ENCODE measurements at places on chromosomes 7 and 10.

GRCh38 chr7:99833289-99833877, 5.6 kb downstream of the CYP3A43 start:
- DNase-seq: no peak

GRCh38 chr7:88795553-88795952, at the start of gene TEX47:
Gene TEX47 (minus strand): TSS chr7:88795737. CDS start chr7:88794942, 795 bp downstream.
- DNase-seq: no peak

GRCh38 chr7:151460474-151460855, 20.5 kb upstream of the CRYGN start:
- DNase-seq: no peak

DNA sequence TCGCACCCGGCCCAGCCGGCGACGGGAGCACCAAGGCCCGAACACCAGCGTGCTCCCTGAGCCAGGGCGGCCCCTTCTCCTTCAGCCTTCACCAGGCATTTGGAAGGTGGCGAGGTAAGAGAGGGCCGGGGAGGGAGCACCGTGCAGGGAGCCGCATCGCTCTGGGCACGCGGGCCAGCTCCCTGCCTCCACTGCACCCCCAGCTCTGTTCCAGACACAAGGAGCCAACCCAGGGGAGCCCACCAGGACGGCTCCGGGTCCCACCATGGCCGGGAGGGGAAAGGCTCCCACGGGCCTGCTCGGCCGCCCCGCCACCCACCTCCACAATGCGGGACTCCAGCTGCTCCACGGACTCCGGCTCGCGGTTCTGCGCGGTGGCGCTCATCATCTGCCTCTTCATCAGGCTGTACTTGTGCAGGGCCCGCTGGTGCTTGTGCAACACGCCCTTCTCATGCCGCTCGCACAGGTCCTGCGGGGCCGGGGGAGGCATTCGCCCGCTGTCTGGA, 15.1 kb downstream of the NUDT1 start:
- DNase-seq: no peak

DNA sequence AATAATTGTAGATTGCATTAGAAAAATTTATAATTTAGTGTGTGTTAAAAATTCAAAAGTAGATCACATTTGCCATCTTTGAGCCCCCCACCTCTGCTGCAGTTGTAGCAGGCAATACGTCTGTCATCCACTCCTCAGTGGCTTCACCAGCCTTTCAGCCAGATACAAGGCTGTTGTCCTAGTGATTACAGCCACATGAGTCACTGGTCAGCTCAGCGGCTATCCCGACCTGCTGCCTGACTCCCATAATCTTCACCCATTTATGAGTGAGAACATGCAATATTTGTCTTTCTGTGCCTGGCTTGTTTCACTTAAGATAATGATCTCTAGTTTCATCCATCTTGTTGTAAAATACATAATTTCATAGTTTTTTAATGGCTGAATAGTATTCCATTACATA, 9.2 kb downstream of the OR2A5 start:
- no peak for DNase-seq

- DNase-seq: no peak
These were observed 1.8 kb upstream of the STEAP2 start for GRCh38 chr7:90209776-90210175.

GRCh38 chr7:151306860-151307259, 34.8 kb upstream of the NUB1 start:
- DNase-seq: no peak

- no peak for DNase-seq
These were observed 1139.7 kb upstream of the CELF2 start for GRCh38 chr10:9877978-9878377.

GRCh38 chr7:142855756-142856564, 1.1 kb downstream of the EPHB6 start:
- DNase-seq: no peak

- DNase-seq: no peak
These were observed 16.0 kb downstream of the SND1 start for GRCh38 chr7:127667759-127668530.

- DNase-seq: no peak
These were observed 32.8 kb downstream of the CAMK1D start for GRCh38 chr10:12382157-12382548.

DNA sequence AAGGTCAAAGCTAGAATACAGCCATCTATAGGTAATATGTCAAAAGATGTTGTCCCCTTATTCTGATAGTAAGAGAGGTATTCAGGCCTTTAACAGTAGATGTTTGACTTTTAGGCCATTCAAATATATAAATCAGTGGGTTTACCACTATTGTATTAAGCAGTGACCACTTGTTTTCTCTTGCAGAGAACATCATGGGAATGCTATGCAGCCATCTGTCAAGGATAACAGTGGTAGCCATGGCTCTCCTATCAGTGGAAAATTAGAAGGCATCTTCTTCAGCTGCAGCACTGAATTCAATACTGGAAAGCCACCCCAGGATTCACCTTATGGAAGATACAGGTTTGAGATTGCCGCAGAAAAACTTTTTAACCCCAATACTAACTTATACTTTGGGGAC, 68.4 kb downstream of the PHYHIPL start:
- no peak for DNase-seq

DNA sequence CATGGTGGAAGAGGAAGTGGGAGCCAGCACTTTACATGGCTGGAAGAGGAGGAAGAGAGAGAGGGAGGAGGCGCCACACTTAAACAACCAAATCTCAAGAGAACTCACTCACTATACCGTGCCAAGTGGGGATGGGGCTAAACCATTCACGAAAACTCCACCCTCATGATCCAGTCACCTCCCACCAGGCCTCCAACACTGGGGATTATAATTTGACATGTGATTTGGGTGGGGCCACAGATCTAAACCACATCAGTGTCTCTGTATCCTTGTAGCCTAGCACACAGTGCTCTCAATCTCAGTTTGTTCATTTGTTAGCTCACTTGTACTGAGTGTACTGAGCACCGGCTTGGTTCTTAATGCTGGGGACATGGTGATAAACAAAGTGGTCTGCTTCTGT, 228.3 kb downstream of the BUB3 start:
- DNase-seq: no peak

GRCh38 chr10:90326498-90327267, 531.2 kb downstream of the HTR7 start:
- no peak for DNase-seq

DNA sequence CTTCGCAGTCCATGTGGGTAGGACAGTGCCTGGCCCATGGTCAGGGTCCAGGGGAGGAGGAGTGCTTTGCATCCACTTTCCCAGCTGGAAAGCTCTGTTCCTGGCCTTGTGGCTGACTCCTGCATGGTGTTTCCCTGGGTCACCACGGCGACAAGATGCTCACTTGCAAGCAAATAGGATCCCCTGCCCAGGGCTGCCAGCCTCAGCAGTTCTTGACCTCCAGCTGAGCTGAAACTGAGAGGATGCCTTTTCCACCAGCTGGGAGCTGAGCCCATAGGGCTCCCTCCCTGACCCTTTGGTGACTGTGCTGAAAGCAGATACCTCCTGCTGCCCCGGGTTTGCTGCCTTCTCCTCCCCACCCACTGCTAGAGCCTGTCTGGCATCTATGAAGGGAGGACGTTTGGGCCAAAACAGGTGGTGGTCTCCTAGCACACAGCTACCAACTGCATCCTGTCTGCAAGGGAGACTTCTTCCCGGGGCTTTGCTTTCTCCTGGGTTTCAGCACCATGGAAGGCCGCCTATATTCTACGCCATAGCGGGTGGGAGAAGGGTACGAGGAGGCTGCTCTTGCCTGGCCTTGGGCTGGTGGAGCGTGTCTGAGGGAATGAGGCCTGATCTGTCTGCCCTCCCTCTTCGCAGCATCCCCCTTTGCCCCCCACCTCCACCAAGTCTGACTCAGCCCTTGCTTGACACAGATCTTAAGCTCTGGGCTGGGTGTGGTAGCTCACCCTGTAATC, 34.4 kb downstream of the UBTD1 start:
- DNase-seq: no peak

DNA sequence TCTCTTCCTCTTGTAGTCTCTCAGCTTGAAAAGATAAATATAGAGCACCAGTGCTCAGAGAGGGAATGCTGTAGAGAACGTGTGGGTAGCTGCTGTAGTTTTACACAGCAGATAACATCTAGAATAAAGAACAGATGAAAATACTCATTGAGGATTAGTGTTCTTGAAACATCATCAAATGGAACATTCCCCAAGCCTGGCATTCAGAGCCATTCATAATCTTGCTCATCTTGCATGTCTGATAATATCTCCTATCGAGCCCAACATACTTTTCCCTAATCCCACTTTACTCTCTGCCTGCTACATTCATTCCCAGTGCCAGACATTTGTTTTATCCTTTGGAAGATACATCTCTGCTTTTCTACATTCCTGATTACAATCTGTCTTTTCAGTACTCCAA, 35.2 kb downstream of the MCU start:
- no peak for DNase-seq

GRCh38 chr10:4633186-4633585, 192.8 kb upstream of the AKR1E2 start:
- no peak for DNase-seq

DNA sequence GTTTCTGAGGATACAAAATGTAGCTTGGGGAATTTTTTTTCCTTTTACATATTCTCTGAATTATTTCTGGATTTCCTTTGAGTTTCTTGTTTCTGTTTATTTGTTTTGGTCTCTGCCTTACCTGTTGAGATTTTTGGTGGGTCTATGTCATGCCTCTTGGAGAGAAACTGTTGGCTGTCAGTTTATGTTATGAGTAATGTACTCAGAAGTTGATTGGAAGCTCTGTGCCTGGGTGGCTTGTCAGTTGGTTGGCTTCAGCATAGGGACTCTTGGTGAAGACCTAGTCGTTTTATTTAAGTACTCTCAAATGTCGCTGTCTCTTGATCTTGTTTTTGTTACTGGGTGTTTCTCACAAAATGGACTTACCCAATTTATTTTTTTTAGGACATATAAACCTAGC, 132.4 kb downstream of the CDK14 start:
- DNase-seq: no peak

DNA sequence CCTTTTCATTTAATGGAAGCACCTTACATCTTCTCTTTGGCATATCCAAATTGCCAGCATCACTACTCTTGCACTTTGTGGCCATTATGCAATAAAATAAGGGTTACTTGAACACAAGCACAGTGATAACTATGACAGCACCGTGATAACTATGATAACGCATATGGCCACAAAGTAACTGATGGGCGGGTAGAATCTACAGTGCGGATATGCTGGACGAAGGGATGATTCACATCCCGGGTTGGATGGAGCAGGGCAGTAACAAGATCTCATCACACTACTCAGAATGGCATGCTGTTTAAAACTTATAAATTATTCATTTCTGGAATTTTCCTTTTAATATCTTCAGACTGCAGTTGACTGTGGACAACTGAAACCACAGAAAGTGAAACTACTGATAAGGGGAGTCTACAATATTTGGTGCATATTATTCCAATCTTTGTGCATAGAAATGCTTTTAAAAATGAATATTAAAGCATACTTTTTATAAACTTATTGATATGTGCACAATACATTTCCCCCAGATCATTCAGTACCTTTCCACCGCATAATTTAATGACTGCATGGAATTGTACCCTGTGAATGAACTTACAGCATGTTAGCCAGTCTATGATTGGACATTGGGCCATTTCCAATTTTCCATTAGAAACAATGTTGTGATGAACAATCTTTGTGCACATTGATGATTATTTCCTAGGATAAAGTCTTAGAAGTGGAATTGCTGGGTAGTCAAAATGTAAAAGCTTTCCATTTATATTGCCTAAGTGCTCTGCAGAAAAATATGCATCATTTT, 136.4 kb downstream of the WNT2 start:
- no peak for DNase-seq

DNA sequence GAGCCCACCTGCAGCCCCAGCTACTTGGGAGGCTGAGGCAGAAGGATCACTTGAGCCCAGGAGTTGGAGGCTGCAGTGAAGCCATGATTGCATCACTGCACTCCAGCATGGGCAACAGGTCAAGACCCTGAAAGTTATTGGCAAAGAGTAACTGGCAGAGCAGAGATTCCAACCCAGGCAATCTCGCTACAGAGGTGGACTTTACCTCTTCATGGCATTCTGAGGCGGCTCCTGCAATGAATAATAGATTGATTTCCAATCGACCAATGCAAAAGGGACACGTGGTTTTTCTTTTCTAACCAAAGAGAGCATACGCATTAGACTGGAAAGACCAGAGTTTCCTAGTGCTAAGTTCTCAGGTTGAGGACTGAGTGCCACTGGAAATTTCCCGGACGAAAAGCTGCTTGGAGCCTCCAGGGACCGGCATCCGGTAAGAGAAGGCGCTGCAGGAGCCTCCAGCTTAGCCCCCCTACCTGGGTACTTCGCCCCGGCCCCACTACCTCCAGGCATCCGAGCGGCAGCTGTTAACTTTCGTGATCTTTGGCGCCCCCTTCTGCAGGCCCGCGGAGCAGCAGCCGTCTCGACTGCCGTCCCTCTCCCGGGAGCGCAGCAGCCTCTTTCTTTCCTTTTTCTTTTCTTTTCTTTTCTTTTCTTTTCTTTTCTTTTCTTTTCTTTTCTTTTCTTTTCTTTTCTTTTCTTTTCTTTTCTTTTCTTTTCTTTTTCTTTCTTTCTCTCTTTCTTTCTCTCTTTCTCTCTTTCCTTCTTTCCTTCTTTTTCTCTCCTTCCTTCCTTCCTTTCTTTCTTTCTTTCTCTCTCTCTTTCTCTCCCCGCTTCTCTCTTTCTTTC, 4.1 kb downstream of the MBLAC1 start:
- DNase-seq: peak; percentile 74

GRCh38 chr10:48452879-48453412, 146.5 kb downstream of the MAPK8 start:
- no peak for DNase-seq

GRCh38 chr10:63588436-63589167, 67.4 kb downstream of the REEP3 start:
- no peak for DNase-seq

DNA sequence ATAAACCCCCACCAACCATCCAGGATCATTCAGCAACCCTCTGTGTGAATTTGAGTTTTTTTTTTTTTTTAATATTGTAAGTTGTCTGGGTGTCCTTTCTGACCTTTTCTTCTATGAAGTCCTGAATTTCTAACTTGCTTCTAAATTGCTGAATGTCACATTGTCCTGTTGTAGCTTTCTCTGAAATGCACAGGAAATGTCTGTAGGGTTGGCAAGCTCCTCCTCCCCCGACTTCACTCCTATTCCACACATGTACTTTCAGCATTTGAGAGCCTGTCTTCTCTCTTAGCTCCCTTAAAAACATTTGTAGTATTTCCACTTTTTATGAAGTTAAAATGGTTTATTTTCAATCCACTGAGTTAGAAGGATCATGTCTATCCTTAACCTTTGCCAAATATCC, 3.3 kb upstream of the CNNM2 start:
- no peak for DNase-seq

- DNase-seq: no peak
These were observed 266.3 kb upstream of the ZMIZ1 start for GRCh38 chr10:78802431-78802830.

DNA sequence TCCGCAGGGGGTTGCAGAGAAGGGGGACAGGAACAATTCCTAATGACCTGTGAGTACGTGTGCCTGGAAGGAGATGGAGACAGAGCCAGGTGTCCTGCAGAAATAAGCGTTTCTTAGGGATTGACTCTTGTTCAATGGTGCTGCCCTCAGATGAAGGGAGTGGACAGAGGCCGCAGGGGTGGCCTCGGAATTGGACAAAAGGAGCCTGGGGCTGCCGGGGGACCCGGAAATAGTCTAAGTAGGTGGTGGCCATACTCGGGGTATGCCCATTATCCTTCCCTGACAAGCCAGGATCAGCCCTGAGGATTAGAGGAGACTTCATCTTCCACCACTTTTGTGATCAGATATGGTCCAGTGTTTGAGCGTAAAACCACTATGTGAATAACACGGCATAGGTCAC, 39.2 kb downstream of the ELFN1 start:
- DNase-seq: no peak

GRCh38 chr10:102422545-102423129, 2.0 kb downstream of the FBXL15 start:
- no peak for DNase-seq

Data from activated CD8-positive, alpha-beta memory T cell treated with anti-CD3 and anti-CD28 coated beads for 1 hour (primary cell).